Midbrain (tissue), 1 donor: ENCODE measurements at places on chromosomes 3 and 15.

GRCh38 chr15:39786447-39787056, 3.9 kb upstream of the FSIP1 start:
- peak; percentile 67 for DNase-seq

- no peak for DNase-seq
Observed at GRCh38 chr3:96538186-96538585, 276.2 kb upstream of the EPHA6 start.

GRCh38 chr15:83115831-83116565, 8.6 kb downstream of the TM6SF1 start:
- DNase-seq: no peak

- DNase-seq: no peak
Observed at GRCh38 chr3:53274938-53275605, 19.2 kb upstream of the TKT start.

- no peak for DNase-seq
Observed at GRCh38 chr3:109211941-109212340, 75.4 kb downstream of the C3orf85 start.

DNA sequence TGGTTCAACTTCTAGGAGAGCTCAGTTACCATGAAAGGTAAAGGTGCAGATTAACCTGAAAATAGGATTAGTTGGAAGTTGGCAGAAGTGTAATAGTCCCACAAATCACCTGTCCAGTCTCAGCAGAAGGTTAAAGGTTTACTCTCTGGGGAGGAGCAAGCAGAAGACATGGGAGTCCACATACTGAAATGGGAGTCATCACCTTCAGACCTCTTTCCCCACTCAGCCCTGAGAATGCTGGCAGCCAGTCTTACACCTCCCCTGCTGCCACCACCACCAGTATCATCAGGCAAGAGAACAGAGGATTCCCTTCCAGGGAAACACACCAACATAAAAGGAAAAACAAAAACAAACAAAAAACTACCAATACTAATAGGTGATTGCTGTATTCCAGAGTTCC, 13.8 kb upstream of the PLA2G4D start:
- no peak for DNase-seq

- DNase-seq: no peak
Observed at GRCh38 chr3:134081211-134081610, 51.5 kb upstream of the SLCO2A1 start.

DNA sequence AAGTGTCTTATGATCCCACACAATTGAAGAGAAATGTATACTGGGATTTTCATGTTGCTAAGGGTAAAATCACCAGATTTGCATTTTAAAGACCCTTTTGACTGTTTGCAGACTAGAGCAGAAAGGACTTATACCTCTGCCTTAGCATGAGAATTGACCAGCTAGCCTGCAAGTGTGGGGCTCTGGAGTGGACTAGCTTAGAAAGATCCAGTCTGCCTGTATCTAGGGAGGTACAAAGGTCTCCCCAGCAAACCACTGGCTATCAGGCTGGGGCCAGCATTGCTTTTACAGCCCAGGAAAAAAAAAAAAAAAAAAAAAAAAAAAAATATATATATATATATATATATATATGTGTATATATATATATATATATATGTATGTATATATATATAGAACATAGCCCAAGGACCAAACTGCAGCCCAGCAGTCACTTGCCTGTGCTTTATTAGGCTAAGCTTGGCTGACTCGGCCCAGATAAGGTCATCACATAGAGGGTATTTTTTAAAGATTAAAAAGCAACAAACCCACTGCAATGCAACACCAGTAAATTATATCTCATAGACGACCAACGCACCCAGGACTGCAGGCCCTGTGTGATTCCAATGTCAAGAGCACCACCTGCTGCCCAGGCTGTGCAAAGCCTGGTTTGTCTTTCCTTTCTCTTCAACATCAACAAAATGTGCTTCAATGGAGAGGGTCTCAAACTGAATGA, 63.7 kb downstream of the DCLK3 start:
- DNase-seq: peak; percentile 72
